ENCODE measurements at places on chromosomes 11 and 22.

DNA sequence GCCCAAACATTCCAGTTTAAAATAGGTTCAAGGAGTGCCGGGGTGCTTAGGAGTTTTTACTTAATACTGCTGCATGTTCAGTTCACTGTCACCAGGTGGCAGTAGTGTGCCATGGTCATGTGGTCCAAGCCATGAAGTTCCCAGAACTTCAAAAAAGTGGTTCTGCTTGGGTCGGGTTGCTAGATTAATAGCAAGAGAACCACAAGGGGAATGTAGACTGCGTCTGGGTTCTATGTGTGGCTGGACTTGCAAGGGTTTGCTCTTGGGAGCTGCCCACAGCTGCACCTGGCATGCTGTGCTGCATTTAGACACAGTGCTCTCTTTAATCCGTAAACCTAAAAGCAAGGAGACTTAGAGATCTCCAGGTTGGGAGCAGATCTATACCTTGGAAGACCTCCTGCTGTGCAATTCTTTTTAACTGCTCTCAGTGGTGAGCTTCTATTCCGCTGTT is 6.5 kb upstream of the SPON1 start:
- no peak for DNase-seq

DNA sequence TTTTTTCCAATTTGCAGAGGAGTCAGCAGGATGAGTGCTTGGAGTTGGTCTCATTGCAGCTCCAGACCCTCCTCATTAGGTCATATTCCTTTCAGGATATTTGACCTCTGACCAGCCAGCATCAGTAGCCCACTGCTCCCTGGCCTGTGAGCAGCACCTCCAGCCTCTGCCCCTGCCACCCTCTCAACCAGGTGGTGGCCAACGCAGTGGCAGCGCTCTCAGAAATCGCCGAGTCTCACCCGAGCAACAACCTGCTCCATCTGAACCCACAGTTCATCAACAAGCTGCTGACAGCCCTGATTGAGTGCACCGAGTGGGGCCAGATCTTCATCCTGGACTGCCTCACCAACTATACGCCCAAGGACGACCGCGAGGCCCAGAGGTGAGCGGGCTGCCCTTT is 27.0 kb downstream of the C22orf42 start:
- DNase-seq: no peak

GRCh38 chr11:95972060-95972459 is 48.2 kb upstream of the MTMR2 start:
- no peak for DNase-seq

DNA sequence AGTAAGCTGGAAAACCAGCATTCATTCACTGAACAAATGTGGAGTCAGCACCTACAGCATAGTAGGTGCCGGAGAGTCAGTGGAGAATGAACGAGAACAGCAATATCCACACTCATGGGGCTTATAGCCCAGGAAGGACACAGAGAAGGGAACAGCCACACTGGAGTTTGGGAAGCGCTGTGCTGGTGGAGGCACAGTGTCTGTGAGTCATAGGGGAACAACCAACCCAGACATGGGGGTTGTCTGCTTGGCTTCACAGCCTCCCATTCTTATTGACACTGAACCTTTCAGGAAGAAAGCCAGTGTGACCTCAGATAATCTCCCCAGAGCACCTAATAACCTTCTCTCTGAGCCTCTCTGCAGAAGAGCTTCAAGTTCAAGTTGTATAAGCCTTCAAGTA is 56.6 kb upstream of the UBASH3B start:
- no peak for DNase-seq

- no peak for DNase-seq
Measured at GRCh38 chr22:26998129-26998528, 340.7 kb downstream of the MIAT start.

DNA sequence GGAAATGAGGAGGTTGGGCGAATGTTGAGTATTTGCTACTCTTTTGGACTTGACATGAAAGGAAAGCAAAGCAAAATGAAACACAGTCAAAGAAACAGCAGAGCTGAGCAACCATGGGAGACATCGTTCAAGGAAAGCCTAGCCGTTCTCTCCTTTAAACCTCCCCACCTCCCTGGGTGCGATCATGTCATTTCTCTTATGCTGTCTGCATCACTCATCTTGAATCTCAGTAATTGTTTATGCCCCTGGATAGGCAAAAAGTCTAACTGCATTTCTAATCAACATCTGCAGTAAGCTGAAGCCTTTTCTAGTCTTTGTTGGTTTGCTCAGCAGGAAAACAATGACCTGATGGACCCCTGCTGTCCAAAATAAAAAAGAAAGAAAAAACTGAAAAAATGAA is 107.0 kb downstream of the MSANTD4 start:
- DNase-seq: no peak

DNA sequence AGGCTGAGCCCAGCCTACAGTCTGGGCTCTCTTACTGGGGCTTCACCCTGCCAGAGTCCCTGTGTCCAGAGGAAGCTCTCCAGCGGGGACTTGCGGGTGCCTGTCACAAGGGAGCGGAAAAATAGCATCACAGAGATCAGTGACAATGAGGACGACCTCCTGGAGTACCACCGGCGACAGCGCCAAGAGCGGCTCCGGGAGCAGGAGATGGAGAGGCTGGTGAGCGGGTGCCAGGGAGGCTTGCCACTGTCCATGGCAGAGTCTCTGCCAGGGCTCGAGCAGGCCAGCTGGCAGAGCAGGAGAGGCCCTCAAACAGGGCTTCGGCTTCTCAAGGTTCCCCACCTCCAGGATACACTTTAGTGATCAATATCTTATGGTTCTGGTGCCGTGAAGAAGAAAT is 21.0 kb downstream of the PHLDB1 start:
- peak; percentile 50 for DNase-seq

DNA sequence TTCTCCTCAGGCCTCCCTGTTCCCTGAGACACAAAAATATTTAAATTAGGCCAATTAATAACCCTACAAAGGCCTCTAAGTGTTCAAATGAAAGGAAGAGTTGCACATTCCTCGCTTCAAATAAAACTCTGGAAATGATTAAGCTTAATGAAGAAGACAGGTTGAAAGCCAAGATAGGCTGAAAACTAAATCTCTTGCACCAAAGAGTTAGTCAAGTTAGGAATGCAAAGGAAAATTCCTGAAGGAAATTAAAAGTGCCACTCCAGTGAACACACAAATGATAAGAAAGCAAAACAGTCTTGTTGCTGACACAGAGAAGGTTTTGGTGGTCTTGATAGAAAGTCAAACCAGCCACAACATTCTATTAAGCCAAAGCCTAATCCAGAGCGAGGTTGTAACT is 574.4 kb downstream of the OPCML start:
- no peak for DNase-seq

DNA sequence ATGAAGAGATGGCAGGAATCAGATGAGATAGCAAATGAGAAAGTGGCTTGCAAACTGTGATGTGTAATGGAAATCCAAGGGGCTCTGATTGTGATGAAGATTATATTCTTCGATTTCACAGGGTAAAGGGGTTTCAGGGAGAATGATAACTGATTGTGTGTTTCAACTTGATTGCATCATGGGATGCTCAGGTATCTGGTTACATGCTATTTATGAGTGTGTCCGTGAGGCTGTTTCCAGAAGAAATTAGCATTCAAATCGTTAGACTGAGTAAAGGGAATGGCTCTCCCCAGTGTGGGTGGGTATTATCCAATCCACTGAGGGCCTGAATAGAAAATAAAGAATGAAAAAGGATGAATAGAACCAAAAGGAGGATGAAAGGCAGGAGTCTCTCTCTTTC is 278.7 kb upstream of the LARGE1 start:
- DNase-seq: no peak

- no peak for DNase-seq
Measured at GRCh38 chr22:44293876-44294275, 18.9 kb downstream of the SHISAL1 start.

- DNase-seq: no peak
Measured at GRCh38 chr11:92122561-92122960, 102.1 kb upstream of the FAT3 start.

- DNase-seq: no peak
Measured at GRCh38 chr22:48354096-48354495, 1473.6 kb downstream of the BRD1 start.

All from dorsolateral prefrontal cortex (tissue), 122 donors.